ENCODE measurements at places on chromosomes 1 and 21. TPM values are rescaled to one million over a fixed set of nuclear protein-coding genes. Genes with fewer than 3 reads are reported as not detected.

GRCh38 chr21:42542596-42542995 is 28.9 kb downstream of the SLC37A1 start:
- no peaks in the 10 kb centered on the region for H3K36me3 ChIP-seq
- no peaks in the 10 kb centered on the region for H3K4me1 ChIP-seq
- DNase-seq, result no peak
- H3K4me3 ChIP-seq, result no peak overlapping the region
- no peak overlapping the region for H3K27ac ChIP-seq

The C1orf141 gene
- not detected for total RNA-seq

GRCh38 chr1:109257682-109258421 is 8.5 kb downstream of the CELSR2 start:
- H3K4me3 ChIP-seq, result no peak overlapping the region
- H3K36me3 ChIP-seq, result no peaks in the 10 kb centered on the region
- H3K4me1 ChIP-seq, result peaks cover 60% of the 10 kb centered on the region
- no peaks in the 10 kb centered on the region for H3K27me3 ChIP-seq
- no peak overlapping the region for H3K27ac ChIP-seq

The NKAIN1 gene
- total RNA-seq, result 14.5 TPM

The SLC16A4 gene
- 0.56 TPM for total RNA-seq

The FCGR3A gene
- not detected for total RNA-seq

- no peak for DNase-seq
- H3K27ac ChIP-seq, result no peak overlapping the region
- peaks cover 29% of the 10 kb centered on the region for H3K36me3 ChIP-seq
- no peaks in the 10 kb centered on the region for H3K27me3 ChIP-seq
Observed at GRCh38 chr1:39344394-39345154, 140.1 kb downstream of the MACF1 start.

The PLD5 gene
- total RNA-seq, result 1.8 TPM

The MIS18A gene
- 64.0 TPM for total RNA-seq

The CD1D gene
- 0.77 TPM for total RNA-seq

The DISP3 gene
- total RNA-seq, result 2.0 TPM

- H3K36me3 ChIP-seq, result no peaks in the 10 kb centered on the region
- DNase-seq, result peak; percentile 68
- no peak overlapping the region for H3K4me3 ChIP-seq
- H3K27ac ChIP-seq, result no peak overlapping the region
Observed at GRCh38 chr1:236868625-236869467, 73.8 kb downstream of the MTR start.

The S100A2 gene
- total RNA-seq, result not detected

DNA sequence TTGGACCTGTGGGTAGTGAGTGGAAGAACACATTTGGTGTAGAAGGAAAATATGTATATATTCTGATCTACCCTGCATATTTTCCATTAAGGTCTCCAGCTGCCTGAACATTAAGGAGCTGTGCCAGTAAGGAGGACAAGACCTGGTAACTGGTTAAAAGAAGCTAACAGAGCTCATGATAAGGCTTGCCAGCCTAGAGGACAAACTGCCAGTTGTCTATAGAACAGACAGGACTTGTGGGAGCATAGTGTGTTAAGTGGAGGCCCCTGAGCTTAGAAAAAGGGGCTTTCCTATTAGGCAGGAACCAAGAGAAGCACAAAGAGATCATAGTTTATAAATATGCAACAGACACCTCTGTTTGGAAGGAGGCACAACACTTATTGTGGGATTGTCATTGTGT is 23.0 kb downstream of the DNM3 start:
- DNase-seq, result no peak
- no peaks in the 10 kb centered on the region for H3K27me3 ChIP-seq
- H3K4me3 ChIP-seq, result no peak overlapping the region

GRCh38 chr1:209356976-209357377 is 226.5 kb upstream of the CAMK1G start:
- H3K4me3 ChIP-seq, result no peak overlapping the region
- no peak for DNase-seq
- no peak overlapping the region for H3K27ac ChIP-seq
- H3K4me1 ChIP-seq, result peaks cover 14% of the 10 kb centered on the region

- no peak overlapping the region for H3K4me3 ChIP-seq
- H3K27me3 ChIP-seq, result no peaks in the 10 kb centered on the region
- no peak overlapping the region for H3K27ac ChIP-seq
Observed at GRCh38 chr1:65629788-65630187, 162.9 kb upstream of the PDE4B start.

The NTPCR gene
- total RNA-seq, result 59.4 TPM

The ANKRD34A gene
- total RNA-seq, result 0.28 TPM

DNA sequence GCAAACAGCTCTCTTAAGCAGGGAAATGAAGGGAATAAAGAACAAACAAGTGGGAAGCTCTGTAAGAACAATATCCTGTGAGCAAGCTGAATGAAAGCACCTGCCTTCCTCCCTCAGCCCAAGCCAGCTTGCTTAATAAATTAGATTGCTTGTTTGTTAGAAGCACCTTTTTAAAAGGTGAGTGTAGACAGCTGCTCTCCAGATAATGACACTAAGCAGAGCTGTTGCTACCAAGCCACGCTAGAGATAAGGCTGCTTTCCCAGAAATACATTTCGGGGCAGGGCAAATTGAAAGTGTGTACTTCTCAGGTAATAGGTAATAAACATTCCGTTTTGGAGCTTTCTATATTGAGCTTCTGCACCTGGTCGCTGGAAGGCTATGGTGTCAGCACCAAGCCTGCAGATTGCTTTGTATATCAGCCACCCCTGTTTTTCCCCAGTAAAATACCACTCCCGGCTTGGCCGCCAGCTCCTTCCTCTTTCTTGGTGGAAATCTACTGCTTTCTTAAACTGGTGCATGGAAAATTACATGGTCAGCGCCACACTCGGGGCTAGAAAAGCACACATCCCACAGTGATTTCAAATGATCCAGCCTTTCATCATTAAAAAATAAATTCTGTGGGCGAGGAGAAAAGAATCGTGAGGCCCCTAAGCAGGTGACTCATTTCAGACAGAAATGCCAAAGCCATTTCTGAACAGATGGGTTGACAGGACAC is 151.3 kb downstream of the ETS2 start:
- H3K4me3 ChIP-seq, result no peak overlapping the region
- peaks cover 9% of the 10 kb centered on the region for H3K4me1 ChIP-seq
- no peak for DNase-seq
- no peaks in the 10 kb centered on the region for H3K36me3 ChIP-seq
- no peak overlapping the region for H3K27ac ChIP-seq
- H3K27me3 ChIP-seq, result no peaks in the 10 kb centered on the region

The C1orf87 gene
- not detected for total RNA-seq

The LEMD1 gene
- 79.0 TPM for total RNA-seq

DNA sequence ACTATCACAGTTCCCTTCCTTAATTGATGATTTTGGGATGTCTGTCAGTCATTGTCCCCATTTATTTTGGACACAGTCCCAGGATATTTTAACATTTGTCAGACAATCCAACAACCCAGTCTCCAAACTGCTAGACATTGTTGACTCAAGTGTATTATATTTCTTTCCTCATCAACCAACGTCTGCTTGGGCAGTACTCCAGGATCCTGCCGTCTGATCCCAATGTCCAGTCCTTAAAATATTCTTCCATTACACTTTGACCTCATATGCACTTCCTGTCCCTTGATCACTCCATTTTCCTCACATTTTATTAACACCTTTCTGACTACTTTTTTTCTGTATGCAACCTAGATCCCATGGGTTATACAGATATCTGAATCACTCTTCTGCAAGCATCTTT is 39.8 kb upstream of the KIAA0040 start:
- H3K36me3 ChIP-seq, result no peaks in the 10 kb centered on the region
- no peak overlapping the region for H3K27ac ChIP-seq
- H3K4me1 ChIP-seq, result no peaks in the 10 kb centered on the region
- H3K27me3 ChIP-seq, result no peaks in the 10 kb centered on the region
- no peak for DNase-seq
- no peak overlapping the region for H3K4me3 ChIP-seq

DNA sequence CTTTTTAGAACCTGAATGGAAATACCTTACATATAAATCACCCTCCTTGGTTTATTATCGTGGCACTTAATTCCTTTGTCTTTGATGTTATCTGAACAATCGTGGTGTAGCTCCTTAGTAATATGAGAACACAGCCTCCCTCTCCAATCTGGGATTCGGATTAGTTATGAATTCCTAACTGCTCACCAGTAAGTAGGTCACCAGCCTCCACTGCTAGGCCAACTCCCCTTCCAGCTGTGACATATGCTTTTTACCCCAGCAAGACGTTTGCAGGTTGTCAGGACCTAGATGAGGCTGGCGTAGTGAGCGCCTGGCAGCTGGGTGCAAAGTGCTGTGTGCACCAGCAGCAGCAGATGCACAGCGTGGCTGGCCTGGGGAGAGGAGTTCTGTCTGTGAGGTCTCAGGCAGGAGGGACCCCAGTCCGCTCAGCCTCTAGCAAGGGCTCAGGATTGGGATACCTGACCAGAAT is 38.2 kb downstream of the NTPCR start:
- no peak for DNase-seq
- H3K27ac ChIP-seq, result no peak overlapping the region
- no peaks in the 10 kb centered on the region for H3K36me3 ChIP-seq

GRCh38 chr1:39688706-39689105 is 2.5 kb downstream of the HPCAL4 start:
- no peak for DNase-seq
- no peak overlapping the region for H3K27ac ChIP-seq
- H3K4me3 ChIP-seq, result no peak overlapping the region

- no peak overlapping the region for H3K4me3 ChIP-seq
- DNase-seq, result no peak
- H3K4me1 ChIP-seq, result peaks cover 4% of the 10 kb centered on the region
Observed at GRCh38 chr1:42311138-42311537, 23.9 kb downstream of the FOXJ3 start.

DNA sequence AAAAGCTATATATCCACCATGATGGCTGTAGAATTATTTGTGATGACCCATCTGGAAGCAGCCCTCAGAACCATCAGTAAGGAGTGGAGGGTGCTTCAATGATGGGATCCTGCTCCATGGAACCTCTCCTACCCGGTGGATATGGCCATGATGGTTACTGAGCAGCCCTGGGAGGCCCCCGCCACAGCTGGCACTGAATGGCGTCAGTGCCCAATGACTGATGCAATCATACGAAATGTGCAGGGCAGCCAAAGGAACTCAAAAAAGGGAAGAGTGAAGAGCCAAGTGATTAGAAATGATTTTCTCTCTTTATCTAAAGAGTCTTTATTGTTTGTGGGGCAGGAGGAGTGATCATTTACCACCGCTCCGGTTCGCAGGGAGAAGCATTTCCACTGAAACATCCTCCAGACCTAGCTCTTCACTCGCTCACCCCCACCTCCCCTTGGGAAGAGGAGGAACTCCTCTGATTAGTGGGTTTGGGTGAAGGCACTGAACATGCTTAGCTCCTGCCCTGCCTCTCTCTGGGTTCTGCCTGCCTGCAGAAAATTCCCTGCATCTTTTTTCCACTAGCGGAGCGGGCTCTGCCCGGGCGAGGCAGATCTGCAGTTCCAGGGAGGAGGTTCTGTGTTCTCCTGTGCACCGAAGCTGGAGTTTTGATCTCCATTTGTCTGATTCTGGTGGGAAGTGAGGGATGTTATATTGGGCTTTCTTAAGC is 260.3 kb downstream of the GRIK3 start:
- H3K27ac ChIP-seq, result no peak overlapping the region
- H3K4me3 ChIP-seq, result no peak overlapping the region
- peaks cover 55% of the 10 kb centered on the region for H3K4me1 ChIP-seq
- DNase-seq, result no peak
- no peaks in the 10 kb centered on the region for H3K36me3 ChIP-seq

DNA sequence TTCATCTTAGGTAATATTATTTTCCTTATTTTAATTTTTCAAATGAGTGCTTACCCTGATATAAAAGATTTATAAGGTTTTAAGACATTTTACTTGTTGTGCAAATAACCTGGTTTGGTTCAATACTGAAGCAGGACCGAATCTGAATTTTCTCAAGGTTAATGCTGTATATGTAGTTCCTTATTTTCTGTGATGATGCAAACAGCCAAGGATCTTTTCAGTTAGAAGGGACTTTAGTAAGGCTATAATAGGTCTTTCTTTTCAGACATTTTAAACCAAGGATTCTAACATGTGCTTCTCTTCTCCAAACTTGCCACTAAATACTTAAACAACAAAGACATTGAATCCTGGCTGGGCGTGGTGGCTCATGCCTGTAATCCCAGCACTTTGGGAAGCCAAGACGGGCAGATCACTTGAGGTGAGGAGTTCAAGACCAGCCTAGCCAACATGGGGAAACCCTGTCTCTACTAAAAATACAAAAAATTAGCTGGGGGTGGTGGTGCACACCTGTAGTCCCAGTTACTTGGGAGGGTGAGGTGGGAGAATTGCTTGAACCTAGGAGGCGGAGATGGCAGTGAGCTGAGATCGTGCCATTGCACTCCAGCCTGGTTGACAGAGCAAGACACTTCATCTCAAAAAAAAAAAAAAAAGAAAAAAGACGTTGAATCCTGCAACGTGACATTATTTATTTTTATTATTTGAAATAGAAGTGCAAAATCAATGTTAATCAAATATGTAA is 3.2 kb upstream of the ARPC5 start:
- no peak overlapping the region for H3K27ac ChIP-seq
- H3K36me3 ChIP-seq, result no peaks in the 10 kb centered on the region
- H3K4me1 ChIP-seq, result peaks cover 7% of the 10 kb centered on the region

The HMGCS2 gene
- not detected for total RNA-seq

- no peaks in the 10 kb centered on the region for H3K27me3 ChIP-seq
- DNase-seq, result no peak
- no peaks in the 10 kb centered on the region for H3K36me3 ChIP-seq
- H3K27ac ChIP-seq, result no peak overlapping the region
- no peak overlapping the region for H3K4me3 ChIP-seq
Observed at GRCh38 chr1:53799141-53799540, 39.0 kb downstream of the NDC1 start.

DNA sequence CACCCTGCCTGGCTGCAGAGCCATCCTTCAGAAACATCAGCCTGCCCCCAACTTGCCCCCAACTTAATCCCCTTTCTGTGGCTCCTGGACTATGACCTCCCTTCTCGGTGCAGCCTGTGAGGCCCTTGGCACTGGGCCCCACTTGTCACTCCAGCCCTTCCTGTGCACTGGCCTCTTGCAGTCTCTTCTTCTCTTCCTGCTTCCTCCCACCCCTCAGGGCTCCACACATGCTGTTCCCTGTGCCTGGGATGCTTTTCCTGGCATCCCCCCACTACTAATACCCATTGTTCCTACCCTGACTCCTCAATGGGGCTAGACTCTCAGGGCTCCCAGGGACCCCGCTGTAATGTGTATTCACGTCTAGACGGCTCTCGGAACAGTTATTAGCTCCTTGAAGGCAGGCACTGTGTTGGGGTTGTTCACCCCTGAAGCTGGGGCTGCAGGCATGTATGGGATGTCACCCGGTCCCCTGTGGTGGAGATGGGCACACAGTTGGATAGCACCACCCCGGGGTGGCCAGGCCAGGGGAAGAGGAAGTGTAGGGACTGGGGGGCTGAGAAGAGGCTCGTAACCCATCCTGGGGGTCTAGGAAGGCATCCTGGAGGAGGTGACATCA is 4.5 kb downstream of the LDLRAD1 start:
- H3K27me3 ChIP-seq, result no peaks in the 10 kb centered on the region
- H3K4me3 ChIP-seq, result no peak overlapping the region
- DNase-seq, result no peak
- H3K4me1 ChIP-seq, result no peaks in the 10 kb centered on the region

The RNU1-1 gene
- under 0.01 TPM for total RNA-seq
